ENCODE measurements at places on chromosomes 1 and 21.
A peak's percentile ranks its signal among the peaks of the same experiment; 100 is the strongest.

DNA sequence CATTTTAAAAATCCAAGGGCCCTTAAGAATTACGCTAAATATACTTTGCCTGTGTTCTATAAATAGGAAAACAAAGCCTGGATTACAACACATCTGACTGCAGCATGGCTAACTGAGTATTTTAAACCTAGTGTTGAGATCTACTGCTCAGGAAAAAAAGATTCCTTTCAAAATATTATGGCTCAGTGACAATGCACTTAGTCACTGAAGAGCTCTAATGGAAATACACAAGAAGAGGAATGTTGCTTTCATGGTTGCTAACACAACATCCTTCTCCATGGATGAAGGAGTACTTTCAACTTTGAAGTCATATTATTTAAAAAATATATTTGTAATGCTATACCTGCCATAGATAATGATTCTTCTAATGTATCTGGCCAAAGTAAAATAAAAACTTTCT, 248.3 kb upstream of the NEGR1 start:
- H3K4me3 ChIP-seq = no peak overlapping the region
- H3K27ac ChIP-seq = no peak overlapping the region
- no peaks in the 10 kb centered on the region for H3K36me3 ChIP-seq
- H3K27me3 ChIP-seq = no peaks in the 10 kb centered on the region

GRCh38 chr1:228047183-228047466, 35.4 kb upstream of the ARF1 start:
- DNase-seq = no peak
- no peak overlapping the region for H3K4me3 ChIP-seq
- H3K36me3 ChIP-seq = no peaks in the 10 kb centered on the region
- H3K27ac ChIP-seq = no peak overlapping the region

DNA sequence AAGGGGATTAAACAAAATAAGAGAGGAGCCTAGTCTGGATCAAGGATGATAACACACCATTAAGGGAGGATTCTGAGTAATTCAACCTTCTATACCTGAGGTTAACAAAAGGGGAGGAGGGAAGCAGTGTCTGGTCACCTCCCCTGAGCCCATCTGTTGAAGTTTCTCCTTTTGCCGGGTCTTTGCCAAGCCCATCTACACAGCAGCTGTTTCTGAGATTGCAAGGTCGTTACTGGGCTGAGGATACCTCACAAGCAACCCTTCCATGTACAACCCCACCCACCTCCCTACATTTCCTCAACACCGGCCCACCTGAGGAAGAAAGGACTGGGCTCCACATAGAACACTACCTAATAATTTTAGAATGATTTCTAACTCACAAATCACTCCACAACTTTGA, 26.3 kb downstream of the LRRC52 start:
- DNase-seq = no peak
- no peak overlapping the region for H3K4me3 ChIP-seq
- no peaks in the 10 kb centered on the region for H3K36me3 ChIP-seq
- H3K4me1 ChIP-seq = no peaks in the 10 kb centered on the region
- peaks cover 30% of the 10 kb centered on the region for H3K27me3 ChIP-seq

DNA sequence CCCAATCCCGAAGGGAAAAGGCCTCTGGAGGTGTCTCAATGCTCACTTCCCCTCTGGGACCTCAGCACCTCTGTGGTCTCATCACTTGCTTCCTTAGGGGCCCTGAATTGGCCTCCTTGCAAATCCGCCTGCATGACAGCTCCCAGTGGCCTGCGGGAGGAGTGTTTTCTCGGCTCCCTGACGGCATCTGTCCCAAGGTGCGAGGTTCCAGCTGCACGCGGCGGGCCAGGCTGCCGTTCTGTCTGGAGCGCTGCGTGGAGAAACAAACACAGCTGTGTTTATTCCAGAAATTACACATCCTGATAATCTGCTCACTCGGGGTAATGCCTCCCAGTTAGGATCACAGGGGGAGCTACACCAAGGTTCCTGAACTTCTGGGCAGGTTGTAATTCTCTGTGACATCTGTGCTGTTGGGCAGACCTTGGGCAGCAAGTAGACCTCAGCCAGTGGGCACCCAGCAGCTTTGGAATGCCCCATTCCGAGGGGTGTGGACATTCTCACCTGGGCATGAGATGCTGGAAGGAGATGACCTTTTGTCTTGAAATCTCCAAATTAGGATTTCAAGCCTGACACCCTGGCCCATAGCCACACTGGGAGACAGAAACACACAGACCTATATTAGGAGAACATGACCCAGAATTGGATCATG, 18.2 kb downstream of the EPHB2 start:
- no peak overlapping the region for H3K4me3 ChIP-seq
- H3K27me3 ChIP-seq = peaks cover 2% of the 10 kb centered on the region
- no peak overlapping the region for H3K27ac ChIP-seq
- no peaks in the 10 kb centered on the region for H3K4me1 ChIP-seq

DNA sequence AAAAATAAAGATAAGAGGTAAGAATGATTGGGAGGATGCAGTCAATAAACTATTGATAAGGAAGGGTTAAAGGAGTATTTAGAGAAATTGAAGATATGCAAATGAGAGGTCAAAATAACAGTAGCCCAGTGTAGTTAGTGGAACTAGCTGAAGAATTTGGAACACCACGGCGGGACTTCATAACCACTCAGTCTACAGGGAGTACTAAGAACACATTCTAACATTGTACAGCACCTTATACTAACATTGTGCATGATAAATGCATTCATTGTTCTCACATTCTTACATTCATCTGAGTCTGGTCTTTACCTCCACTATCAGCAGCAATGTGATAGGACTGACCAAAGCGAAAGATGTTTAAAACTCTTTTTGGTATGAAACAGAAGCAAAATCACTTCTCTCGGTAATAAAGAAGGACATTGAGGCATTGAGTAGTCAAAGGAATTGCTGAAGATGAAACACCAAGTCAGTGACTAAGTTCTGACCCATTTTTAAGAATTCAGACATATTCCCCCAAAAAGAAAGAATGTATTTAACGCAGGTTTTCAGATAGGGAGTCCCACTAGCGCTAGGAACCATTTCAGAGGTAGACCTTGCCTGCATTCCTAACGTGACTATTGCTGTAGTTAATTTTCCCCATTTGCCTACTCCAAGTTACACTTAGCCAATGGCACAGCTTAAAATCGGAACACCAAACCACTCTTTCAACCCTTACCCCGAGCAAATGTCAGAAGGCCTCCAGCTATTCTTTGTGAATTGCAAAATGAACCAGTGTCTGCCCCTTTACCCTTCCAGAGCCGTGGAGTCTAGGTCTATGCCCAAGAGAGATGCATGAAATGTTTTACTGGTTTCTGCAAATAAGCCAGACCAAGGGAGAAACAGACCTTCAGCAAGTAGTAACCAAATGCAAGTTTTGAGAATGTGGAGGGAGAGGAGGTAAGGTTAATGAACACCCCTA, 108.8 kb upstream of the IRF2BP2 start:
- no peak for DNase-seq
- no peaks in the 10 kb centered on the region for H3K36me3 ChIP-seq
- H3K27ac ChIP-seq = no peak overlapping the region

DNA sequence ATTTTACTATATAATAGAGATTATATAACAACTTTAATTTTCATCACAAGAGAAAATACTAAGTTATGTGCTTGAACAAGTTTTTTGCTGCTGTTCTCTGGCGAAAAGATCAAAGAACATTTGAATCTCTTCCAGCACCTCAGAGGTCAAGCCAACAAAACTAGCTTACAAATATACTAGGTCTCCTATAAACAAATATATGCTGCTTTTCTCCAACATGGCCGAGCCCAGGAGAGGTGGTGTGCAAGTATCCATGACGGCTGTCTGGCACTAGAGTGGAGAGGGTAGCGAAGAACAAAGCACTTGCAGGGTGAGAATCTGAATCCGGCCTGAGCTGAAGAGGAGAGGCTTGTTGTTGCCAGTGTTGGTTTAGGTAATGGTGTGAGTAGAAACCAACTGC, 7.5 kb upstream of the FMO3 start:
- no peak for DNase-seq
- H3K27ac ChIP-seq = no peak overlapping the region
- H3K36me3 ChIP-seq = no peaks in the 10 kb centered on the region
- H3K4me3 ChIP-seq = no peak overlapping the region

DNA sequence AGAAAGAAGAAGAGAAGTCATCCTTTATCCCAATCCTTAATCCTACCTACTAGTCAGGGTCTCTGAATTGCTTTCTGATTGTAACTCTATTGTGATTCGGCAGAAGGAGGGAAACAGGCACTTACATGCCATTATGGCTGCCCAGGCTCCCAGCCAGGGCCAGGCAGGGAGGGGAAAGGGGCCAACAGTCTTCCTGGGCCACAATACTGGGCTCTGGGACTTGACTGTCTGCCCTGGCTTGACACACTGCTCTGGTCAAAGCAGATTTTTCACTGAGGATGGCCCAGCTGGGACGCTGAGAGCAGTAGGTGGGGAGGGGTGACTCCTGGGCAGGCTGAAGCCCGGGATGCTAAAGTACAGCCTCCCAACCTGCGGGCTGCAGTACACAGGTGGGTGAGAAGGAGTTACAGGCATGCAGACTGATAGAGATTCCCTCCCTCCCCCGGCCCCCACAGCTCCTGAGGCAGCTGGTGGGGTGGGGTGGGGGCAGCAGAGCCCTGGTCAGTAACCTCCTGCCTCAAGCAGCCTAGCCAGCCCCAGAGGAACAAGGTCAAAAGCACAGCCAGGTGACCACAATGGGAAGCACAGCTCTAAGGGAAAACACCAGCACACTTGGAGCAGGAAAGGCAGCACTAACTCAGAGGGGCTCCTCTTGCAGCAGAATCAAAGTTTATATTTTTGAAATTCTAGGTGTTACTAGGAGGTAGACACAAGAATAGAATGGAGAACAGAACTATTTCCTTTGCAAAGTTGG, 25.3 kb downstream of the KCND3 start:
- no peaks in the 10 kb centered on the region for H3K36me3 ChIP-seq
- no peak overlapping the region for H3K4me3 ChIP-seq
- H3K27ac ChIP-seq = no peak overlapping the region
- peaks cover 21% of the 10 kb centered on the region for H3K27me3 ChIP-seq

DNA sequence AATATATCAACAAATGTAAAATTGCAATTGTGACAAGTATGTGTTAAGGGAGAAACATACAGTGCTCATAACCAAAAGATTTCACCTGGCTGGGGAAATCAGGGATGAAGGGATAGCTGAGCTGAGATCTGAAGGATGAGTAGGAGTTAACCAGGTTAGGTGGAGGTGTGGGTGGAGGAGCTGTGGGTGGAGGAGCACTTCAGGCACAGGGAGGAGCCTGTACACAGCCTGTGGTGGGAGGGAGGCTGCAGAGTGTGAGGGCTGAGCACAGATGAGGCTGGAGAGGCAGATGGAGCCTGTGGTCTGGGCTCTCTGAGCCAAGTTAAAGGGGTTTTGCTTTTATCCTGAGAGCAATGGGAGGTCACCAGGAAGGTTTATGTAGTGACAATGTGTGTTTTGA, 111.9 kb downstream of the XCL2 start:
- DNase-seq = no peak
- H3K27ac ChIP-seq = no peak overlapping the region
- no peak overlapping the region for H3K4me3 ChIP-seq
- peaks cover 5% of the 10 kb centered on the region for H3K27me3 ChIP-seq
- H3K36me3 ChIP-seq = no peaks in the 10 kb centered on the region
- peaks cover 9% of the 10 kb centered on the region for H3K4me1 ChIP-seq

- H3K4me3 ChIP-seq = no peak overlapping the region
- no peak overlapping the region for H3K27ac ChIP-seq
- H3K36me3 ChIP-seq = peaks cover 13% of the 10 kb centered on the region
Measured at GRCh38 chr1:161954466-161954865, 69.2 kb downstream of the OLFML2B start.

DNA sequence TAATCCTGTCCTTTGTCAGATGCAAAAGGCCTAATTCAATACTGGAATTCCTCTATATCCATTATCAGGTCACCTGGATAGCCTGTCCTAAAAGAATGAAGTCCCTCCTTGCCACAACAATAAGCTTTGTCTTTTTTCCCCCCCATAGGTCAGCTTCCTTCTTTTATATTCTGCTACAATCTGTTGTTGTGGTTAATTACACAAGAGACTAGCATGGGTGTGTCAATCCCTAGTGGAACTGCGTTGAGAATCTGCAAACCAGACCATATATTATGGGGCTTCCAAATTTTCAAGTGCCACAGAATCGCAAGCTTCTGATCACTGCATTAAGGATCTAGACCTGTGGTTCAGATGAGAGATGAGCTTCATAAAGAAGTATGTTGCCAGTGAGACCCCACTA, 349.6 kb downstream of the SMYD3 start:
- no peak overlapping the region for H3K4me3 ChIP-seq
- no peak for DNase-seq
- no peaks in the 10 kb centered on the region for H3K27me3 ChIP-seq
- H3K27ac ChIP-seq = no peak overlapping the region

DNA sequence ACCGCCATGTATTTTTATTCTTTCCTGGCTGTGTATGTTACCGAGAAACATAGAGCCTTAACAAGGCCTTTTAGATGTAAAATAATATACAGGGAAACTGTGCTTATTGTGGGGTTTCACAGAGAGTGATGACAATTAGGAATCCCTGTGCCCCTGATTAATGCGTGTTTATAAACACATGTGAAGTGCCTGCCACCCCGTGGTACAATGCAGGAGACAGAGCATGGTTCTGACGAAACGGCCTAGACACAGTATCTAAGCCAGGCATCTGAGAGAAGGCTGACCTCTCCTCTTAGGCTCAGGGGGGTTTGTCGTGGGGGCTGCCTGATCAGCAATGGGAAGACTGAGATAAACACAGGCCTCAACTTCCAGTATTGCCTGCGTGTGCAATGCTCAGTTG, 200.0 kb downstream of the AJAP1 start:
- H3K36me3 ChIP-seq = no peaks in the 10 kb centered on the region
- H3K4me3 ChIP-seq = no peak overlapping the region

- H3K27me3 ChIP-seq = no peaks in the 10 kb centered on the region
- H3K4me3 ChIP-seq = peak overlapping the region; percentile 78
- peak overlapping the region; percentile 86 for H3K27ac ChIP-seq
- H3K36me3 ChIP-seq = peaks cover 43% of the 10 kb centered on the region
Measured at GRCh38 chr1:234608911-234609690, 877 bp downstream of the IRF2BP2 start.

GRCh38 chr1:41171266-41171874, 70.7 kb downstream of the SCMH1 start:
- H3K27me3 ChIP-seq = no peaks in the 10 kb centered on the region
- DNase-seq = no peak
- H3K4me1 ChIP-seq = no peaks in the 10 kb centered on the region

DNA sequence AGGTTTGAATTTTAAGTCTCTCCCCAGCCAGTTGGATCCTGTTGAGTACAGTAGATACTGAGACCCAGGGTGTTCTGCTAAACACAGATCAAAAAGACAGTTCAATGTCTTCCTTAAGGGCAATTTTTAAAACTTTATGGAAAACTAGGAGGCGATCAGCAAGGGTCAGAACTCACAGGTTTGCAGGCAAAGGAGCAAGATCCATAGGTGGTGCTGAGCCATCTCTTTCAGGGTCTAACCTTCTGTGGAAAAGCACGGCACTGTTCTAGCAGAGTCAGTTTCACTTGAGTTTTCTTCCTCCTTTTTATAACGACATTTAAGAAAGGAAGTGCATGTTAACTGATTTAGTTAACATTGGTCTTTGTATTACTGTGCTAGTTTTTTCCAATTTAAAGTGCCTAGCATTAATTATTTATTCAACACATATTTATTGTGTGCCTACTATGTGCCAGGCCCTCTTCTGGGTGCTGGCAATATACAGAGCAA, at the start of gene CD84:
Gene CD84 (minus strand): TSS at position 281 of the 486 bp plus-strand sequence. CDS start 59 bp downstream, at position 222.
- no peak for DNase-seq
- H3K27me3 ChIP-seq = no peaks in the 10 kb centered on the region
- peak within 1 kb of the TSS; percentile 91 for H3K27ac ChIP-seq

GRCh38 chr1:228109962-228110488, 926 bp upstream of the MRPL55 start:
- peaks cover 3% of the 10 kb centered on the region for H3K27me3 ChIP-seq
- peaks cover 24% of the 10 kb centered on the region for H3K4me1 ChIP-seq
- H3K27ac ChIP-seq = peak overlapping the region; percentile 89
- DNase-seq = no peak
- H3K36me3 ChIP-seq = peaks cover 7% of the 10 kb centered on the region
- H3K4me3 ChIP-seq = peak overlapping the region; percentile 87

Measured in activated T-helper 1 cell treated with anti-CD3 and anti-CD28 coated beads, Interleukin-12 subunit alpha, Interleukin-12 subunit beta, Interleukin-2, Interleukin-4 antibody, amounts not matched to agents 30 ng/mL and 10 ng/mL and 1 ng/mL, durations not matched to agents 14 hours and 24 hours and 36 hours (primary cell).